ENCODE measurements at places on chromosomes 4 and X. TPM values are rescaled to one million over a fixed set of nuclear protein-coding genes. Genes with fewer than 3 reads are reported as not detected.

The BST1 gene
- total RNA-seq, result not detected

DNA sequence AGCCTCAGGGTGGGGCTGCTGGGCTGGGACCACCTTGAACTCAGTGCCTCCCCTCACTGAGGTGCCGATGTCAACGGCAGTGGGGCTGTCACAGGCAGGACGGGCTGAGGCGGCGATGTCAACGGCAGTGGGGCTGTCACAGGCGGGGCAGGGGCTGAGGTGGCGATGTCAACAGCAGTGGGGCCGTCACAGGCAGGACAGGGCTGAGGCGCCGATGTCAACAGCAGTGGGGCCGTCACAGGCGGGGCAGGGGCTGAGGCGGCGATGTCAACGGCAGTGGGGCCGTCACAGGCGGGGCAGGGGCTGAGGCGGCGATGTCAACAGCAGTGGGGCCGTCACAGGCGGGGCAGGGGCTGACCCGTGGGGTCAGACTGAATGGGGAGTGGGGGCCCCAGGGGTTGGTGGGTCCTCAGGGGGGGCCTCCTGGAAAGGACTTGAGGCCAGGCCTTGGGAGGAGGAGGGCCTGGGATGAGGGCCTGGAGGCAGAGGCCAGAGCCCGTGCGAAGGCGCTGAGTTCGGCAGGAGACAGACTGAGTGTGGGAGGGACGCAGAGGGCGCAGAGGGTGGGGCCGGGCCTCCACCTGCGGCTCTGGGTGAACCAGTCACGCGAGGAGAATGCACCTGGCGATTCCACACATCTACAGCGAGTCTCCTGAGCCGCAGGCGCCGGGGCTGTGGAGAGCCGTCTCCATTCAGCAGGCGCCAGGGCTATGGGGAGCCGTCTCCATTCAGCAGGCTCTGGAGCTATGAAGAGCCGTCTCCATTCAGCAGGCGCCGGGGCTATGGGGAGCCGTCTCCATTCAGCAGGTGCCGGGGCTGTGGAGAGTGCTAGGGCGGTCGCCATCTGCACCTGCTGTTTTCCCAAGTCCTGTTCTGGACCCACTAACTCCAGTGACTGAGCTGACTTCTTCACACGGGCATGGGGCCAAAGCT lies 22.9 kb downstream of the ATP5ME start:
- no peak for DNase-seq

GRCh38 chr4:6422105-6422504 lies 50.3 kb downstream of the PPP2R2C start:
- DNase-seq, result no peak

The AMOT gene
- 11.2 TPM for total RNA-seq

GRCh38 chr4:61913619-61914018 lies 713.5 kb downstream of the ADGRL3 start:
- no peak for DNase-seq

DNA sequence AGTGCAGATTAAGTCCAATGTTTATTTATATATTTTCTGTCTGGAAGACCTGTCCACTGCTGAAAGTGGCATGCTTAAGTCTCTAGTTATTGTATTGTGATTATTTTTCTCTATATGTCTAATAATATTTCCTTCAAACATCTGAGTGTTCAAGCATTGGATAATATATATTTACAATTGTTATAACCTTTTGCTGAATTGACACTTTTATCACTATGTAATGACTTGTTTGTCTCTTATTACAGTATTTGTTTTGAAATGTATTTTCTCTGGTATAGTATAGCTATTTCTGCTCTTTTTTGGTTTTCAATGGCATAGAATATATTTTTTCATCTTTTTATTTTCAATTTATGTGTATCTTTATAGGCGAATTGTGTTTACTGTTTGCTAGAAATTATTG lies 59.7 kb downstream of the EDA2R start:
- no peak for DNase-seq

The F8A3 gene
- total RNA-seq, result 1.8 TPM

The CHRDL1 gene
- 0.08 TPM for total RNA-seq

- peak; percentile 75 for DNase-seq
Observed at GRCh38 chrX:108699368-108699767, 37.0 kb downstream of the IRS4 start.

The TMSB15A gene
- 6.0 TPM for total RNA-seq

The TCEAL6 gene
- not detected for total RNA-seq

- DNase-seq, result no peak
Observed at GRCh38 chrX:44462850-44463249, 79.8 kb downstream of the FUNDC1 start.

DNA sequence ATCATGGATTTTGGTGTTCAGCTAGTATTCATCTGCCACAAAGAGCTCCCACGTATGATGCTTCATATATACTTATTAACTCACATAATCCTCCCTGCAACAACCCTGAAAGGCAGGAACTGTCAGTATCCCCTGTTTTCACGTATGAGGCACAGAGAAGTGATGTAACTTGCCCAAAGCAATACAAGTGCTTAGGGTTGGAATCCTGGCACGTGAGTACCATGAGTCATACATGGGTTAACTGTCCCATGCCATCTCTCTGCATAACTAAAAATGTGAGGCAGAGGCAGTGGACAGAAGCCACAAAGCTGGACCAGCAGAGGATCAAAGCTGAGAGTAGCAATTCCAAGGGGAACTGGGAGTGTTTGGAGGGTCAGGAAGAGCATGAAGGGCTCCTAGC lies 35.7 kb upstream of the EGFL6 start:
- peak; percentile 7 for DNase-seq

The GAGE12H gene
- 25.4 TPM for total RNA-seq

The SLC49A3 gene
- not detected for total RNA-seq

DNA sequence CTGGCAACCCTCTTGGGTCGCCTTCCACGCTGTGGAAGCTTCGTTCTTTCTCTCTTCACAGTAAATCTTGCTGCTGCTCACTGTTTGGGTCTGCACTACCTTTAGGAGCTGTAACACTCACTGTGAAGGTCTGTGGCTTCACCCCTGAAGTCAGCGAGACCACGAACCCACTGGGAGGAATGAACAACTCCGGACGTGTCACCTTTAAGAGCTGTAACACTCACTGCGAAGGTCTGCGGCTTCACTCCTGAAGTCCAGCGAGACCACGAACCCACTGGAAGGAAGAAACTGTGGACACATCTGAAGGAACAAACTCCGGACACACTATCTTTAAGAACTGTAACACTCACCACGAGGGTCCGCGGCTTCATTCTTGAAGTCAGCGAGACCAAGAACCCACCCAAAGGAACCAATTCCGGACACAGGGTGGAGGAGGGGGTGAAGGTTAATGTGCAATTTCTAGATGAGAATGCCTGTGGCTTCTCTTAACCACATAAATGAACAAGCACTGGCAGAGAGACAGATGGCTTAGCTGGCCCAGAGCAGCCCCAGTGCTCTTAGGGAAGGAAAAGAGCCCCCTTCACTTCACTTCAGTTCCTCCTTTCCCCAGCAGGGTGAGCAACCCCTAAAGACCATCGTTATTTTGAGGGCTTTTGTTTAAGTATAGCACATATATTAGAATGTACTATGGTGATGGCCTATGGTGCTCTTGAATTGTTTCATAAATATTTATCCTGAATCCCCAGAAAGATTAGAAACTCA lies 73.0 kb downstream of the LUZP4 start:
- peak; percentile 10 for DNase-seq

GRCh38 chrX:10467793-10468192 lies 152.6 kb downstream of the MID1 start:
- no peak for DNase-seq

The CSN1S1 gene
- total RNA-seq, result not detected

The RGN gene
- total RNA-seq, result 0.29 TPM

DNA sequence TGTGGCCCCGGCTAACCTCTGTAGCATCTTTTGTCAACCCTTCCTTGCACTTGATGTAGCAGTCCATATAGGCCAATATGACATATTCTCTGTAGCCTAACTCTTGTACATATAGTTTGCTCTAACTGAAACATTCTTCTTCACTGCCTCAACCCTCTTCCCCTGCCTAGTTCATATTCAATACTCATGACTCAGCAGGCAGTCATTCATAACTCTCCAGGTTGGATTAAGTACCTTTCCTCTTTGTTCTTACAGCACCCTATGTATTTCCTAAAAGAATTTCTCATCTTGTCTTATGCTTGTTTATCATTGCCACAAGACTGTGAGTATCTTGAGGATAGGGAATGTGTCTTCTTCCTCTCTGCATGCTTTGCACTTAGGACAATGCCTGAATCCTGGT lies 76.9 kb downstream of the TMLHE start:
- no peak for DNase-seq

DNA sequence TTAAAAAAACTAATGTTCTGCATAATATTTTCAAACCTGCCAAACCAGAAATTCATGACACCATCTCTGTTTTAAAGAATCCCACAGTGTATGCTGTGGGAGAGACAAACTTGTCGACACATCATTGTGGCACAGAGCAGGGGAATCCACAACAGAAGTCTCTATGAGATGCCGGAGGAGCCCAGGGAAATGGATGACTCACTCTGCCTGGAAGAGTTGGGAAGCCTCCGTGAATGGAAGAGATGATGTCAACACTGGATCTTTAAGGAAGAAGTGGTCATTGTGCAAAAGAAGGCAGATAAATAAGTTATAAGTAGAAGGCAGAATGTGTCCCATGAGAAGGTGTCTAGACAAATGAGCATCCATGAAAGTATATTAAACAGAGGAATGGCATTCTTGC lies 595.1 kb downstream of the RAB28 start:
- DNase-seq, result peak; percentile 93

DNA sequence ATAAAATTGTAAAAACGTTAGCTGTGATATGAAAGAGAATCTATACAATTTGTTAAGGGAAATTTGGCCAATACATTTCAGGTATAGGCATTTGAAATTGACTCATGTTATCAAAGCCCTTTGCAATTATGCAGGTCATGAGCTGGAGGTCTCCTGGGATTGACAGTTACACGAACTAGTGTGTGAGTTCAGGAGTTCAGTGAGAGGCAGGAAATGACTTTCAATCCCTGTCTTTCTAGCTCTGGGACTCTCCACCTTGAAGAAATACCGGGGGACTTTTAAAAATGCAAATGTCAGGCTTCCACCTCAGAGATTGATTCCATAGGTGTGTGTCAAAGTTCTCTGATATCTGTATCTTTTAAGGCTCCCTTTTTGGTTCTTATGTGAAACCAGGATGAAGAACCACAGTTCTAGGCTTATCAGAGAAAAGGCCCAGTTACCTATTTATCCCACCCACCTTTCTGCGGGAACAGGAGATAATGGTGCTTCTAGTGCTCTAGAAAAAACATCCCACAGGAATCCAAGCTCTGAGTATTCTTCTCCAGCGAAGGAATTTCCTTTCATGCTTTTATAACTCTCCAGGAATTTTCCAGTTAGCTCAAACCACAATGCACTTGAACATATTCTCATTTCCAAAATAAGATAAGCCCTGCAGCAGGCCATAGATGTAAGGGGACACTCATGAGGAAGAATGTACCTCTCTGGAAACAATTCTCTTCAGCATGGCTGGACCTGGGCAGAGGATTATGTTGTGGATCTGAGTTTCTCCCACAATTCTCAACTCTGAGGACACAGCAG lies 501.0 kb downstream of the IDS start:
- DNase-seq, result no peak

The H2BW1 gene
- not detected for total RNA-seq

- DNase-seq, result no peak
Observed at GRCh38 chrX:43899878-43900815, 17.9 kb upstream of the MAOB start.

The NUDT11 gene
- 9.3 TPM for total RNA-seq

- DNase-seq, result peak; percentile 21
Observed at GRCh38 chr4:6606465-6607235, 31.7 kb downstream of the MAN2B2 start.

DNA sequence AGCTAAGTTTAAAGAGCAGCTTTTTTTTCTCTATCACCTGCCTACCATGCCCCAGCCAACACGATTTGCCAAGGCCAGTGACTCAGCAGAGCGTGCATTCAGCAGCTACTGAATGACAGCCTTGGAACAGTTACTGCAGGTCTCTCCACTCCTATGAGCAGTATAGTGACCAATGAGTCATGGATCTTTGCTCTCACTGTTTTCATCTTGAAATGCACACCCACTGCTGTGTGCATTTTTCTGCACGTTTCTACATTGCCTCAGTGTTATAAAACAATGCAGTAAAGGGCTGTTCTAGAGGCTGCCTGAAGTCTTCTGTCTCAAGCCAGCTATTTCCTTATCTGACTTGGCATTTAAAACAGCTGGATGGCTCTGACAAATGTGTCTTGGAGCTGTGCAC lies 66.0 kb upstream of the C4orf54 start:
- peak; percentile 84 for DNase-seq

DNA sequence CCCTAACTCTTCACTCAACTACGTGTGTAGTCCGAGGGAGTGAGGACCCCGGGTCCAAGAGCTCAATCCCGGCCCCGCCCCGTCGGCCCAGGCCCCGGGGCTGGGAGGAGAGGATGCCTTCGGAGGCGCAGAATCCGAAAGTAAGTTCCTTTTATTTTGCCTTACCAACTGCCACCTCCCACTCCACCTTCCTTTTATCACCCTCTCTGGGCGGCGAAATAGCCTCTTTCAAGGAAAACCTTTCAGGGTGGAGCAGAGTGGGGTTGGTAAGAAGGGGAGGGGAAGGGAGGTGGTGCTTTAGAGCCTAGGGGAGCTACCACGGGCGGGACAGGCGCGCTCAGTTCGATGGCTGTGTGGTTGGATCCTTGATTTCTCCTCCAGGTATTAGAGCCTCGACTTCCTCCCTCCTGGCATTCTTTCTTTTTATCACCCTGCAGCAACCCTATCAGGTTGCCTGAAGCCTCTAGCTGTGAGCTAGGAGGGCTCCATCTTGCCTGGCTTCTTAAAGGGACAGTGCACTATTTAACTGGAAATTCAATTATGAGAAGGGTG lies 191.2 kb downstream of the RRAGB start:
- peak; percentile 13 for DNase-seq

DNA sequence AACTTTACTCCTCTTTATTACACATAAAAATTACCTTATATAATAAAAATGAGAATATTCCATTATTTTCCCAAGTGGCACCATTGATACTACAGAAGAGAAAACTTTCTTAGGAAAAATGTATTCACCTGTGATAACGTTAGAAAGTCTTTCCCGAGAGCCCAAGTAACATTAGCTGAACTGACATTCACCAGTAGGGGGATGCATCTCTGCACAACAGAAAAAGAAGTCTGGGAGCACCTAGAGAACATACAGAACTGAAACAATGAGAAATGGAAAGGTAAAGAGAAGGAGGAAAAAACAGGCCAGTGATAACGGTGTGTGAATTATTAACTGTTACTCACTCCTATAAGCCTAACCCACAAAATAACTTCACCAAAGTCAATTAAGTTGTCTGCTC lies 423.3 kb downstream of the CENPC start:
- DNase-seq, result peak; percentile 50

- DNase-seq, result no peak
Observed at GRCh38 chr4:86981789-86982188, 47.0 kb downstream of the AFF1 start.

- no peak for DNase-seq
Observed at GRCh38 chr4:54800831-54801530, 143.2 kb downstream of the KIT start.

- DNase-seq, result no peak
Observed at GRCh38 chrX:65093658-65094057, 117.4 kb upstream of the ZC4H2 start.

GRCh38 chr4:1171311-1172227 lies 814 bp downstream of the SPON2 start:
- no peak for DNase-seq

The NSUN7 gene
- not detected for total RNA-seq

GRCh38 chr4:14667624-14668151 lies 334.6 kb upstream of the CPEB2 start:
- no peak for DNase-seq

The ANXA10 gene
- not detected for total RNA-seq

Data from SK-MEL-5 (cell line).